Renal cortical epithelial cell (primary cell): ENCODE measurements at places on chromosomes 6 and 20.

GRCh38 chr6:46136831-46137230 lies 7.0 kb downstream of the ENPP4 start:
- DNase-seq = no peak

DNA sequence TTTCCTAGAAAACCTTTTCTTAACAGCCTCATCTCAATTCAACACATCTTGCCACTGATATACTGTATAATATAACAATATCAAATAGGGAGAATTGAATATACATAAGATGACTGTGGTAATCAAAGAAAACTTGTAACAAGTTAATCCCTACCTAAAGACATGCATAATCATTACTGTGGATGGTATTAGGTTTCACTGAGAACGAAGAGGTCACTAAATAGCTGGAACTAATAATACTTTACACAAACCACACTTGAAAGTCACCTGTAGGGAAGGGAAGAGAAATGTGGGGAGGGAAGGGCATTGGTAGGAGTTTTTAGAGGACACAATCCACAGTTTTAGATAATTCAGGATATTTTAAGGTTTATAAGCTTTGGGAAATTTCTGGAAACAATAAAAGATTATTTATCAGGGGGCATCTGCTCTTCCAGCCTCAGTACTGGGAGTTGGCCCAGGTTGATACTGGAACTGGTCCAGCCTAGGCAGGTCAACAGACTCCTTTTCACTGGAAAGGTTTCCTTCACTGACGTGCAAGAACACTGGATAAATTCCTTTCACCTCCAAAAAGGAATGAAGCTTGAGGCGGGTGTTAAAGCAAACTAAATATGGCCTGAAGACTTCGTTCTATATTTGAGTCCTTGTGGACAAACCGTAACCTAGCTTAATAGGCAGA lies 44.0 kb downstream of the MAP7 start:
- DNase-seq = no peak

GRCh38 chr6:146040360-146040759 lies 11.5 kb downstream of the GRM1 start:
- DNase-seq = no peak

- DNase-seq = no peak
Measured at GRCh38 chr6:34223381-34223955, 13.2 kb upstream of the HMGA1 start.

GRCh38 chr20:1562622-1563021 lies 5.1 kb upstream of the SIRPD start:
- no peak for DNase-seq

DNA sequence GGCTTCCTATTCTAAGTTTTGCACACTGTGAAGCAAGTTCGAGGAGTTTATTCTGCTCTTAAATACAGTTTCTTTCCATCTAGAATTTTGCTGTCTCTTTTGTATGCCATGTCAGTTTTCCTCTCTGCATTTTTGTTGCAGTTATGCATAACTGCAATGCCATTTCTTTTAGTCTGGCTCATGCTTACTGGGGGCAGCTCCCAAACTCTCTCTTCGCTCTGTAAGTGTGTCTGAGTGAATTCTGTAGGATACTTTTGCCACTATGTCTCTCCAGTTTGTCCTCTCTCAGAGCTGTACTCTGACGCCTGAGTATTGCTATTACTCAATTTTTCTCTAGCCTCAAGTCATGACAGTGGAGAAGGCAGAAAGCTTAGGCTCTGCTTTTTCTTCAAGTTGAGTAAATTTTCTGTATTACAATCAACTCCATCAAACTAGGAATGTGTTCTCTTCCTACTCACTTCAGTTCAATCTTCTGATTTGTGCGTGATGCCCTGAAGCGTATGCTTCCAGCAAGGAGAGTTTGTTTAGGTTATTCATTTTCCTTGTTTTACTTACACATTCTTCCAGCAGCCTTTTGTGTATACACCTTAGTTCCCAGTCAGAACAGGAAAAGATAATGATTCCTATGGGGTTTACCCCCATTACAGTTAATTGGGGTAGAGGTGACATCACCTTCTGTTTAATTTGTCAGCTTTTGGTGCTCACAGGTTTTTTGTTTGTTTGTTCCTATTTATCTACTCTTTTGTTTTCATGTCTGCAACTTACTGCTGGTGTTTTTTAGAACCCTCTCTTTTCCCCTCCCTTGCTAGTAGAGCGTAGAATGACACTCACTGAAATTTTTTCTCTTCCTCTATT lies 430.9 kb downstream of the BCKDHB start:
- DNase-seq = no peak

DNA sequence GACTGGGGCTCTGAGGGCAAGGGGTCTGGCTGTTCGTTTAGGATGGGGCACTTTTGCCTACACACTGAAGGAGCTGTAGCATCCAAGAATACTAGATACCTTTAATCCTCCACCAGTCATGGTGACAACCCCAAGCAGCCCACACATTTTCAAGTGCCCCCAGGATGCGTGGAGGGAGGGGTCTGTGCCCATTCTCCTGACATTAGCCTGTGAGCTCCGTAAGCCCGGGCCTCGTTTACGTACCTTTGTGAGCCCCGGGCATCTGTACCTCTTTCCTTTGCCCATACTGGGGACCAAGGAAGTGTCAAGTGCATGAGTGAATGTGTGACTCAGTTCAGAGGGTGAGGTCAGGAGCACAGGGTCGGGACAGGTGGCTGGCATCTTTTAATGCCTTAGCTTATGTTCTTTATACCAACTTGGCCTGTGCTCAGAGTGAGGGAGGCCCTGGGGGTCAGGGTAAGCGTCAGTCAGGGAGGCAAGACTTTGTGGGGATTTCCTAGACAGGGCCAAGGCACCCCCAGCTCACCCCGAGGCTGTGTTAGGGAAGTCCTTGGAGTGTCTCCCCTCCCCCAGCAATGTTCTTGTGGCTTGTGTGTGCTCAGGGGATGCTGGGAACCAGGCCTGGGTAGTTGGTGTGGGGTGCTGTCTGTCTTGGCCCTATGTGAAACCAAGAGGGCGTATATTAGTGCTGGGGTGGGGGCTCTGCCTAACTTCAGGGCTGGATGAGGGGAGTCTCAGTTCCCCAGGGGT lies 12.9 kb downstream of the VEGFA start:
- DNase-seq = no peak

DNA sequence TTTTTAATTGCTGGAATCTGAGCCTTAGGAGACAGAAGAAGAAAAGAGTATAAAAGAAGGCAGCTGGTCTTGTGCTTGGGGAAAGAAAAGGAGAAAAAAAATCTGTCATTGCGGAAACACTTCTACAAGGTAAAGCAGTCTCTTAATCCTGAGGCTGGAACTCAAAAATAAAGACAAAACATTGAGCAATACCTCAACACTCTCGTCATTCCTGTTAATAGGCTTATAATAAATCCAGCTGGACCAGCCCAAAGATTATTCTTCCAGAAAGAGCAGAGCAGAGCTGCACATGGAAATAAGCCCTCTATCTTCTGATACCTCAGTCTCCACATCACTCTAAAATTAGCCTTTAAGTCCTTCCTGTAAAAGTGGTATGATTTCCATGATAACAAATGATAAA lies 62.0 kb upstream of the HIVEP1 start:
- no peak for DNase-seq

DNA sequence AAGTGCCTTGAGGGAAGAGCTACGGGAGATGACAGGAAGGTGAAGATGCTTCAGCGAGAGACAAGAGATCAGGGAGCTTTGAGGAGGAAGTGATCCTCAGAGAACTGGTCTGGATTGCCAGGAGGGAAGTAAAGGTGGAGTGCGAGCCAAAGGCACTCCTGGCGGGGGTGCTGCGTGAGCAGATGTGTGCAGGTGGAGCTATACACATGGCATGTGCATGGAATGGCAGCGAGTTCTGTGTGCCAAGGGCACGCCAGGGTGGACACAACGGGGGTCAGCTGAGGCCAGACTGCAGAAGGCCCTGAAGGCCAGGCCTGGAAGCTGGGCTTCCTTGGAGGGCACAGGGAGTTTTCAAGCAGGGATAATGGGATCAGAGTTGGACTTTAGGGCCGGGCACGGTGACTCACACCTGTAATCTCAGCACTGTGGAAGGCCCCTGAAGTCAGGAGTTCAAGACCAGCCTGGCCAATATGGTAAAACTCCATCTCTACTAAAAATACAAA lies 6.2 kb downstream of the PXMP4 start:
- no peak for DNase-seq

GRCh38 chr6:71334768-71335167 lies 46.2 kb downstream of the OGFRL1 start:
- peak; percentile 84 for DNase-seq

GRCh38 chr20:61733891-61734732 lies 331.6 kb downstream of the TAF4 start:
- DNase-seq = no peak

DNA sequence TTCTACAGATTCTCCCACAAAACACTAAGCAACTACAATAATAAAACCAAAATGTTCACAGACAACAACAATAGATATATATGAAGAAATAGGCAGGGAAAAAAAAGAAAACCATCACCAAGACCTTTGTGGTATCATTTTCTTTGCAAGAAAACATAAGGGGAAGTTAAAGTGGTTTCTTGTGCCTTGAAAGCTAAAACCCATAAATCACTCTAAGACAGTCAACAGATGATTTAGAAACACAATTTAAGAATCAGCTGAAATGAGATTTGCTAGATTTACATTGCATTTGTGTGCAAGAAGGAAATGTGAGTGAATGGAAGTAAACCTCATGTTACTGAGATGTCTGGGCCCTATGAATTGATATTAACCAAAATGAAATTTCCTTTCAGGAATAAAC lies 1265.4 kb upstream of the GJE1 start:
- no peak for DNase-seq

GRCh38 chr20:36485286-36485685 lies 56.0 kb upstream of the MYL9 start:
- no peak for DNase-seq

DNA sequence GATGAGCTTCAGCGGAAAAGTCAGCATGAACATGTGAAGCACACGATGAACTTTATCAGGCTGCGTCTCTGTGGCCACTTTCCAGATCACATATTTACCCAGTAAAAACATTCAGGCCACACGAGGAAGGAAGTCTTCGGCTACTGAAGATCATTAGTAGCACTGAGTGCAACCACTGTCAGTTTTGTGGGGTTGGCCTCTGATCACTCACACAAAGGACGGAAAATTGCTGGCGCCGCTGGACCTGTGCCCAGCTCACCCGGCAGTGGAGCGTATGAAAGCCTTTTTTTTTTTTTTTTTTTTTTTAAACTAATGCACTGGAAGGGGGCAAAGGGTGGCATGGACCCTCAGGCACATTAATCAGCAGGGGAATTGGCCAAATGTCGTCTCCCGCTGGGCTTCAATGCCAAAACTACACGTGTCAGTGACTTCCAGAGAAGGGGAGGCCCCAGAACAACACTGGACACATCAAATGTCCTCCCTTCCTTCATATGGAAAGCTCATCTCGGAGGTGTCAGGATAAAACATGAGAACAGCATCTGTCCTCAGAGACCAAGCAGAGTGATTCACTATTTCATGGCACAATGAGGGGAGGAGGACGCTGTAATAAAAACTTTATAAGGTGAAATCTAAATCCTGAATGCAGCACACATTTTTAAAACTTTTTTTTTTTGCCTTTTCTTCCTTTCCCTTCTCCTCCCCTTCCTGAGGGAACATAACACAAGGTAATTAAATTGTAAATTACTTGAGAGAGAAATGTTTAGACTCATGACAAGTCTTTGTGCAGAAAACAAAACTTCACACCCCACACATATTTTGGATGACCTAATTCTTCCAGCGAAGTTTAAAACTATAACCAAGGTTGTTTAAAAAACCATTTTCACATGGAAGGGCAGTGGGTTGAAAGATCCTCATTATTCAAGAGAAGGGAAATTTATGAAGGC lies 223.4 kb downstream of the FOXC1 start:
- peak; percentile 86 for DNase-seq

DNA sequence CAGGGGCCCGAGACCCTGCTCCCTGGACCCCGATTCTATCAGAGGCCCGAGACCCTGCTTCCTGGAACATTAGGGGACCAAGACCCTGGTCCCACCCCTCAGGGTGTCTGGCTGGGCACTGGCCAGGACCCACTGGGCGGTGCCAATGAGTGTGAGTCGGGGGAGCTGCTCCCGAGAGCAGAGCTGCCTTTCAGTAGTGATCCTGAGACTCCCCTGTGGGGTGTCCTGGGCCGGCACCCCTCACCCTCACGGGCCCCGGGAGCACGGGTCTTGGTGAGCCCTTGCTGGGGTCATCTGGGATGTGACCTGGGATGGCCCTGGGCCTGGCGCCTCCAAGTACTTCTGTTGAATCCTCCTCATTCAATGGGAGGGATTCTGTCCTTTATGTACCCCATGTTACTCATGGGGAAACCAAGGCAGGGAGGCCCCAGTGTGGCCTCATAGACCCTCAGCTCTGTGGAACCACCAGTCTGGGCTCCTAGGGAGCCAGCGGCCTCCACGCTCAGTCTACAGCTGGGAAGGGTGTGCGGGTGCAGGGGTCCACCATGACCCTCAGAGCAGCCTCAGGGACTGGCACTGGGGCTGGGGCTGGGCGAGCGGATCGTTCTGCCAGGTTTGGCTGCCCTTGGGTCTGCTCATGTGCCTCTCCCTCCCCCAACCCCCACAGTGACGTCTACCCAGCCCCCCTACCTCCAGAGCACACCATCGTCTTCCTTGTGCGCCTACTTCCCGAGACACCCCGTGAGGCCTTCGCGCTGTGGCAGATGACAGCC lies 25.6 kb downstream of the COL20A1 start:
- DNase-seq = no peak

- no peak for DNase-seq
Measured at GRCh38 chr6:56062836-56063235, 184.5 kb downstream of the COL21A1 start.

- no peak for DNase-seq
Measured at GRCh38 chr6:105851113-105851580, 235.0 kb upstream of the PRDM1 start.

DNA sequence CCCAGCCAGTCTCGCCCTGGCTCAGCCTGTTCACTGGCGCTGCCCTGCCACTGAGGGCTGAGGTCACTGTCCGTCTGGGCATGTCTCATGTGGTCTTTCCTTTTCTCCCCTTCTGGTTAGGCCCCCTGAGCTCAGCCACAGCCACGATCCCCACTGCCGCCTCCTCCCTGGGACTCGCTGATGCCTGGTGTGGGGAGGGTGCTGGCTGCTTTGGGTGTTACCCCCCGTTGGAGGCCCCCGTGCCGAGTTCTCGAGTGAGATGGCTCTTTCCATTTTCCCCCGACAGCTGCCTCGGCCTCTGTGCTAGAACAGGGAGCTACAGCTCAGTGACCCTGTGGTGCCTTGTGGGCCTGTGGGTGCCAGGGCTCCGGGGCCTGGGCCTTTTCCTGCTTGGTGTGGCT lies 14.9 kb upstream of the TCFL5 start:
- DNase-seq = no peak

- no peak for DNase-seq
Measured at GRCh38 chr20:47206962-47207641, 149.4 kb downstream of the ZMYND8 start.

- DNase-seq = no peak
Measured at GRCh38 chr20:50115041-50115512, 2.1 kb upstream of the UBE2V1 start.

GRCh38 chr6:87436435-87436834 lies 28.7 kb downstream of the CFAP206 start:
- peak; percentile 71 for DNase-seq

- DNase-seq = no peak
Measured at GRCh38 chr6:48318670-48319069, 207.7 kb upstream of the PTCHD4 start.
